Stimulated activated CD4-positive, alpha-beta T cell treated with anti-CD3 and anti-CD28 coated beads, TNF-alpha, amount 100 ng/mL, for 48 hours (primary cell): ENCODE measurements at places on chromosomes 2 and 18.

DNA sequence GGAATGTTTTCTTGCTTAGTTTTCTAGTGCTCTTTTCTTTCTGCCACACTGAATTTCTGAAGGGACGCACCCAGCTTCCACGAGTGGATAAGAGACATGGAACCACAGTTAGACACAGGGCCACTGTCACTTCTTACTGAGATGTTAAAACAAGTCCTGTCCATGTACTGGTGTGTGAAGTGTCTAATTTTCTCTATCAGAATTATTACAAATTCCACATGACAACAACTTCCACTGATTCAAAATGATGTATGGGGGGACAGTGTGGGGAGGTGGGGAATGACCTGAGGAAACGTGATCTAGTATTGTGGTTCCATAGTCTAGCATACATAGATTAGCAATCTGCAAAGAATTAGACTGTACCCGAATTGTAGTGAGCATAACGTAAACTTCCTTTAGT, 169.6 kb downstream of the TMEM247 start:
- DNase-seq: no peak

DNA sequence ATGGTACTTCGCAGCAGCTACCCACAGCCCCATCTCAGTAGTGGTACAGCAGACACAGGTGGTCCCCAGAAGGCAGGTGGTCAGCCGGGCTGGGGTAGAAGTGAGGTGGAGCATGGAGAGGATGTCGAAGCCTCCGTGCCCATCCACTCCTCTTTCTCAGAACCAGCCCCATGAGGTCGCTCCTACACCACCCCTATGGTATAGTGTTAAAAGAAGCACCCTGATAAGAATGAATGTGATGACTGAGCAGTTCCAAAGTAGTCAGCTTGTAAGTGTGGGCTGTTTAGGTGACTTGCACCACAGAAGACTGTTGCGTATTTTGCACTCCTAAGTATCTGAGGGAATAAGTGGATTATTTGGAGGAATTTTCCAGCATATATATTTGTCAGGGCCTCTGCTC, 111.3 kb downstream of the WDSUB1 start:
- no peak for DNase-seq

- DNase-seq: no peak
Measured at GRCh38 chr2:200084036-200084435, 128.7 kb downstream of the MAIP1 start.

DNA sequence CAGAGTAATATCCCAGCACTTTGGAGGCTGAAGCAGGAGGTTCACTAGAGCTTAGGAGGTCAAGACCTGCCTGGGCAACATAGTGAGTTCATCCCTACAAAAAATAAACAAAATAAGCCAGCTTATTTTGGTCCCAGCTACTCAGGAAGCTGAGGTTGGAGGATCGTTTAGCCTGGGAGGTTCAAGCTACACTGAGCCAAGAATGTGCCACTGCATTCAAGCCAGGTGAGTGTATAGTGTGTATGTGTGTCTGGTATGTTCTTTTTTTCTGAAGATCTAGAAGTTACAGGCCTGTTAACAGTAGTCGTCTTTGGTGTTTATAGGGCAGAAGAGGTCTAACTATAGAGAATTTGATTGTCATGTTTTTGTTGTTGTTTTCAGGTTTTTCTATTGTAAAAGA, 40.2 kb downstream of the ZC3H15 start:
- DNase-seq: no peak

DNA sequence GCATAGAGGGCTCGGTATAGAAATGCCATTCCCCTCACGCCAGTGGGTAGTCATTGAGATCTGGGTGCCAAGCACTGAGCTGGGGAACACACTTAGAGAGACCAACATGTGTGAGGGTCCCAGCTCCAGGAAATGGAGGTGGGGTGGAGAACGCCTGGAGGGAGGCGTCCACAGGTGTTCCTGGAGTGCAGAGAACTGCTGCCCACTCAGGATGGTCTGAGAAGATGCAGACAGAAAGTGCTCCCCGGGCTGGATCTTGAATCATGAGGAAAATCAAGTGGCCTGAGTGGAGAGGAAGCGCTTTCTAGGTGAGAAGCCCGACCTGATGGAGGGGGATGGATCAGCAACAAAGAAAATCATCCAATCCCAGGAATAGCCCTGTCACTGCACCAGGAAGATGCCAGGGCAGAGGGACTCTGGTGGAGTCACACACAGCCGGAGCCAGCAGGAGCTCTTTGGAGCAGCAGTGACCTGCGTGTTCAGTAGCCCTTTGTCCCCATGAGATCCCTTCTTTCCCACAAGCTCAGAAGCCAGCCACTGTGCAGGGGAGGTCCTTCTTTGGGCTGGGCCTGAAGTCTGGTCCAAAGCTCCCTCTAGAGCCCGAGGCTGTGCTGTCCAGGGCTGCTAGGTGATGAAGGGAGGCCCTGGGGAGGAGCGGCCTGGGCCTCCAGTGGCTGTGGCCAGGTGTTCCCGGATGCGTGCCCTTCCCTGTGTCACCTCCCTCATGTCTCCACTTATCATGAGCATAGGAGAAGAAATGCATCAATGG, 112.3 kb downstream of the RNF144A start:
- DNase-seq: no peak

GRCh38 chr18:56479841-56480240, 158.6 kb downstream of the TXNL1 start:
- no peak for DNase-seq

DNA sequence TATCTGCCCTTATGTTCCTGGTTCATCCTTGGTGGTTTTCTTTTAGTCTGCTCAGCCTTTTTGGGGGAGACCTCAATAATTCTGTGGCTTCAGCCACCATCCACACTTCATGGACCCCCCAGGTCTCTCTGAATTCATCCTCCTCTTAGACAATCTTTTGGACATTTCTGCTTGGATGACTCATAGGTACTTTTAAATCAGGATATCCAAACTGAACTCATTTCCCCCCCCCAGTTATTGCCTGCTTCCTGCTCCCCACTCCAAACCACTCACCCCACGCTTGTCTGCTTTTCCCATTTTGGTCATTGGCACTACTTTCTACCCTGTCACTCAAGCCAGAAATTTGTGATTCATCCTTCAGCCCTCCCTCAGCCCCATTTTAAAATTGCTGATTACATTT, 78.5 kb downstream of the TANC1 start:
- no peak for DNase-seq

DNA sequence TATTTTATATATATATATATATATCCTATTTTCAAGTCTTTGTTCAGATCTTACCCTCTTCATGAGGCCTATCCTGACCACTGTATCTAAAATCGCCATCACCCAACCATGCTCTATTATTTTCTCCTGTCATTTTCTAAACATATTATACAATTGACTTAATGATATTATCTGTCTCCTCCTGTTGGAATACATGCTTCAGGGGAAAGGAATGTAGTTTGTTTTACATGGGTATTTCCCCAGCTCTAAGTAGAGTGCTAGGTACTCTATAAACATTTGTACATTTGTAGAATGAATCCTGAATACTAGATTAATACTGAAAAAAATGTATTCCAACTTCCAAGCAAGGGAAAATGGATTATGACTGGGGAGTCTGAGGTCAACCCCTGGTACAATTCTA, 26.2 kb downstream of the TTC21B start:
- no peak for DNase-seq

DNA sequence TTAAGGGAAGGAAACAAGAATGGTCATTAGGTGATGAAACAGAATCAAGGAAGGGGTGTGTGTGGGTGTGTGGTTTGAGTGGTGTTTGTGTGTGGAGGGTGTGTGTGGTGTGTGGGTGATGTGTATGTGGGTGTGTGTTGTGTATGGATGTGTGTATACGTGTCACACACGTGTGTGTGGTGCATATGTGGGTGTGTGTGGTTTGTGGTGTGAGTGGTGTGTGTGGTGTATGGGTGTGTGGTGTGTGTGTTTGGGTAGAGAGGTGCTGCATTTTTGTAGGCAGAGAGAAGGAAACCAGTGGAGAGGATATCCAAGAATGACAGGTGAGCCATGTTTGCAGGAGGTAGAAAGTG, 1.1 kb upstream of the CEP192 start:
- peak; percentile 16 for DNase-seq

DNA sequence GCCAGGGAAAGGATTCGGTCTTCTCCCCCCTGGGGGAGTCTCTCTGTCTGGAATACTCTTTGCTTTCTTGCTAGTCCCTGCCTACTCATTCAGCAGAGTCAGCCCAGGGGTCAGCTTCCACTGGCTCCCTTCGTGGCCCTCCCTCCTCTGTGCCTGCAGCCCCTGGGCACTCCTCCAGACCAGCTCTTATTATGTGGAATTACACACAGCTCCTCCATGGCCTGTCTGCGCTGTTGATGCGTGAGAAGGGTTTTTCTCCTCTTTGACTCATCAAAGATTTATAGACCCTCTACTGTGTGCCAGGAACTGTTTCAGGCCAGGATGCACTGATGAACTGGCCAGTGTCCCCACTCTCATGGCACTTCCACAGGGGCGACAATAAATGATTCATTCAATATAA, 44.4 kb downstream of the ST8SIA5 start:
- no peak for DNase-seq

- DNase-seq: no peak
Measured at GRCh38 chr2:204551512-204551863, 6.2 kb downstream of the PARD3B start.

GRCh38 chr2:219969508-219969907, 342.1 kb downstream of the SLC4A3 start:
- DNase-seq: no peak

GRCh38 chr2:223566396-223566795, 35.8 kb downstream of the SCG2 start:
- no peak for DNase-seq

DNA sequence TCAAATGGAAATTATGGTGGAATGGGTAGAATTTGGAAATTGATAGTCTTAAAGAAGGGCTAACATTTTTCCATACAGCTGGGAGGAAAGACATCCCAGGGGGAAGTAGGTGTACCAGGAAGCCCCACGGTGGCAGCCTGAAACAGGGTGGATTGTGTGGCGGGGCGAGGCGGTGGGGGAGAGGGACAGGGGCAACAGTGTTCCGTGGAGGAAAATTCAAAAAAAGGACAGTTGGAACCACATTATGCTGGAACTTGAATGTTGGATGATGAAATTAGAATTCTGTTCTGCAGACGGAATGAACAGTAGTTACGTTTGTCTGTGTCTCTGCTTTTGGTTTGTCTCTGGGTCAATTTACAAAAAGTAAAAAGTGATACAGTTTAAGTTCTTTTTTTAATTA, 10.6 kb upstream of the CIB4 start:
- DNase-seq: no peak

DNA sequence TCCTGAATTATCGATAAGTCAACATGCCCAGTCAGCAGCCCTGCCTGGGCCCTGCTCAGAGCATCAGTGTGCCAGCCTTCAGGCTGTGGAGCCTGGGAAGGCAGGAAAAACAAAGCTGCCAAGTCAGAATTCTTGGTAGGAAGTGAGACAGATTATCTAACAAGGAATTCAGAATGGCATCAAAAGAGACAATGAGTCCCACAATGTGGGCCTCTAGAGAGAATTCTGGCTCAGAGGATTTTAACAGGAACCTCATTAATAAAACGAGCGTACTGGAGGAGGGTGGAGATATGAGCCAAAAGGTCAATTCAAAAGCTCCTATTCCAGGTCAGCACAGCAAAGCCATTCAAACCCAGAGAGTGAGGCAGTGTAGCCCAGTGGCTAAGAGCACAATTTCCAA, 327.6 kb upstream of the MMADHC start:
- DNase-seq: no peak

DNA sequence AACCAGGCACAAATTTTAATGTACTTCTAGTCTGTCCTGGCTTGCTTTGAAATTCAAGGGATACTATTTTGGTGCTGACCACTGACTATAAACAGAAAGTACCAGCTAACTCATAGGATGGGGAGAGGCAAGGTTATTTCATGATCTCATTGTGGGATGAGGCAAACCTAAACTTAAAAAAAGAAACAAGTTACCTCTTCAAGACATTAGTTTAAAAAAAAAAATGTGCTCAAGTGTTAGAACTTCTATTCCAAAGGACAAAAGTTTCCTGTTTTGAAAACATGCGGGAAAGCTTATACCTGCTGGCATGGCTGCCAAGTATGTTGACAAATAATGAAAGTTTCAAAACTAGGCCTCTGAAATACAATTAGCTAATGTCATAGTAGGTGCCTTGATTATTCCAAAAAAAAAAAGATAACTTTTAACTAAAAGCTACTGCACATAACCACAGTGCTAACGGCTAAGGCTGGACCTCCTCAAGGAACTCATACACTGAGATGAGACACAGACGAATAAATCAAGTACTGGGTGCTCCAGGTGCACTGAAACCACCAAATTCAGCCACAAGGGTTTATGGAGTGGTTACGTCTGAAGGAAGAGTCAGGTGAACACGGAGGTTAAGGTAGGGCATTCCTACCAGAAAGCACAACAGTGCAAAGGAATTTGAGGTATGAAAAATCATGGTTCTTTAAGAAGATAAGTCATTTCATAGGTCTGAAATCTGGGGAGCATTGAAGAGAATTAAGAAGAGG, 38.1 kb downstream of the TMEM131 start:
- no peak for DNase-seq

DNA sequence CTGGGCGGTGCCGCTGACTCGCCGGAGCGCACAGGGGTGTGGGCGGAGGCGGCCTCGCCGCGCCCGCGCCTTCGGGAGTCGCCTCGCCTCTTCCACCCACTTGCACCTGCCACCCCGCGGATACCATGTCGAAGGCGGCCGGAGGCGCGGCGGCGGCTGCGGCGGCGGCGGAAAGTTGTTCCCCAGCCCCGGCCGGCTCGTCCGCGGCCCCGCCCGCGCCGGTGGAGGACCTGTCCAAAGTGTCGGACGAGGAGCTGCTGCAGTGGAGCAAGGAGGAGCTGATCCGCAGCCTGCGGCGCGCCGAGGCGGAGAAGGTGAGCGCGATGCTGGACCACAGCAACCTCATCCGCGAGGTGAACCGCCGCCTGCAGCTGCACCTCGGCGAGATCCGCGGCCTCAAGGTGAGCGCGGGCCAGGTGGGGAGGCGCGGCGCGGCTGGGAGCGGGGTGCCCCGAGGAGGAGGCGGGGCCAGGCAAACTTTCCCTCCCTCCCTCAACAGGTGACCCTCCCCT, 766 bp downstream of the CCDC85A start:
- no peak for DNase-seq

DNA sequence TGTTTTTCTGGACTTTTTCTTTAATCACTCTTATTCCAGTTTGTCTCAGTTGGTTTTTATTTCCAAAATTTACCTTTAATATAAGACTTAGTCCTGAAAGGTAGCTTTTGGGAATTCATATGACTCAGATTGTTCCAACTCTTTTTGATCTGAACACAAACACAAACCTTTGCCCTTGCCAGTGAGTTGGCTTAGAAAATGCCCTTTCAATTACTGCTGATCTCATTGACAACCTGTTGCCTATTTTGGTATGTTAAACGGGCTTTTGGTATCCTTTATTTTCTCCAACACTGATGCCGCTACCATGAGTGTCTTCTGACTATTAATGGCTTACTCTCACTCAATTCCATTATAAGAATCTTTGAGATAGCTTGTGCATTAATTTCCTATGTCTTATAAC, 143.4 kb downstream of the GULP1 start:
- no peak for DNase-seq
